ENCODE measurements at places on chromosomes 16 and 17.
A peak's percentile ranks its signal among the peaks of the same experiment; 100 is the strongest.

DNA sequence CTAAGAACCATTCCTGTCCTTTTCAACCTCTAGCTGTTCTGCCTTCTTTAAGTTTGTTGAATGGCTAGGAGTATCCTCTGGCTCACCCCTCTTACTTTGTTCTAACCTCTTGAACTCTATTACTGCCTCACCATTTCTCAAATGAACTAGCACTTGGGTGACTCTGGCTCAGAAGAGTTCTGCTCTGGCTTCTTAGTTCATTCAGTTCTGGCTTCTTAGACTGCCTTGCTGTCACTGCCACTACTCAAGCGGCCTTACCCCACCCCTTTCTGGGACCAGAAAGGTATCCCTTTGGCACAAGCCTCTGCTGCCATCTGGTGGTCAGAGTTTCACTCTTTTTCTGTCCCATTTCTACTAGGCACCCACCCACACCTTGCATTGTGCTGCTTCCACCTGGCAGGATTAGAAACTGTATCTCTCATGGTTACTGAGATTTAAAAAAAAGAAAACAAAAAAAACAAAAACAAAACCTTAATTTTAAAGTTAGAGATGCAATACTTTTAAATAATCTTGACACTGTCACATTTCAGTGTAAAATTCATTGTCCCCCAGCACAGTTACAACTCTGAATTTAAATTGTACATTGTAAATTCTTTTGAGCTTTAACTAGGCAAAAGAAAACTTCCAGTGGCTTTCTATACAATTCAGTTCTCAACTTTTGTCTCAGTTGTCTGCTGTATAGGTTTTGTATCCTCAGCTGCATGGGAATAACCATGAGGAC is 6.9 kb upstream of the ABCA10 start:
- peak; percentile 71 for DNase-seq

DNA sequence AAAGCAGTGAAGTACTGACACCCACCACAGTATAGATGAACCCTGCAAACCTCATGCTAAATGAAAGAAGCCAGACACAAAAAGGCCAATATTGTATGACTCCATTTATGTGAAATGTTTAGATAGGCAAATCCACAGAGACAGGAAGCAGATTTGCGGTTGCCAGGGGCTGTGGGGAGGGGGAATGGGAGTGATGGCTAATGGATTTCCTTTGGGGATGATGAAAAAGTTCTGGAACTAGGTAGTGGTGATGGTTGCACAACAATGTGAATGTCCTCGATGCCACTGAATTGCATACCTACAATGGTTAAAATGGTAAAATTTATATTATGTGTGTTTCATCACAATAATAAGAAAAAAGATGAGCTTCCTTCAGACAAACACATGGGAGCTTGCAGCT is 28.4 kb upstream of the WFIKKN2 start:
- DNase-seq: no peak

- no peak for DNase-seq
Observed at GRCh38 chr17:36683387-36683786, 82.0 kb downstream of the MRM1 start.

DNA sequence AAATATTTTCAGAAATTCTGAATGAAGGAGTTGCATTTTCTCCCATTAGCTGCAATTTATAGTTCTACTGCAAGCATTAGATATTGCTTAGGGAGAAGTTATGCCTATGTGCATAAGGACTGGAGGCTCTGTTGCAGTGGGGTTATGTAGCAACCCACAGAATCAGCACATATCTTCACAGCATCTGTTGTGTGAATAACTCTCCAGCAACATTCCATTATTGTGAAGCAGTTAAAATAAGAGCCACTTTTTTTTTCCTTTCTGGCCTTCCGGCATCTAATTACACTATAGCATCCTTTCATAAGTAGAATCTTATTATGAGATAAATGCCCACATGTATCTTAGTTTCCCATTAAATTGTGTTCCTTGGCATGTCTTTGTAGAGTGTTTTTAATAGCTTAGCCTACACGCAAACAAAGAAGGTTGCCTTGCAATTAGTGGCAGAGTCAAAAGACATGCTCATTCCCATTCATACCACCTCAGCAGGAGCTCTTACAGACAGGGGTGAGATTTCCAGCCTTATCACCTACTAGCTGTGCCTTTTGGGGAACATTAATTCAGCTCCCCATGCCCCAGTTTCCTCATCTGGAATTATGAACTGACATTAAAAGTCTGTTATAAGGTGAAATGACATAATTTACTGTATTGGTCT is 596.0 kb upstream of the GOT2 start:
- no peak for DNase-seq
